ENCODE measurements at places on chromosomes 1 and 21.

- peak; percentile 53 for DNase-seq
Observed at GRCh38 chr1:215076322-215076721, 6.2 kb upstream of the KCNK2 start.

DNA sequence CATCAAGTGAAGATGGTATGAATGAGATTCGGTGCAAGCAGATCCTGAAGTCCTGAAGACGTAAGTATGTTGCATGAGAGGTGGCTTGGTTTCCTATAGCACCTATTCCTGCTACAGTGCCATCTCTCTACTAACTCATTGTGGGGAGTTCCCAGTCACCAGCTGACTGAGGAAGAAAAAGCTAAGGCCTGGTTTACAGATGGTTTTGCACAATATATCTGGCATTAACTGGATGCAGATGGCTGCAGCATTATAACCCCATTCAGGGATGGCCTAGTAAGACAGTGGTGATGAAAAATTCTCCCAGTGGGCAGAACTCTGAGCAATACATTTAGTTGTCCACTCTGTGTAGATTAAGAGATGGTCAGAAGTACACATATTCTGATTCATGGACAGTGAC lies 36.7 kb downstream of the RTCA start:
- DNase-seq: no peak

DNA sequence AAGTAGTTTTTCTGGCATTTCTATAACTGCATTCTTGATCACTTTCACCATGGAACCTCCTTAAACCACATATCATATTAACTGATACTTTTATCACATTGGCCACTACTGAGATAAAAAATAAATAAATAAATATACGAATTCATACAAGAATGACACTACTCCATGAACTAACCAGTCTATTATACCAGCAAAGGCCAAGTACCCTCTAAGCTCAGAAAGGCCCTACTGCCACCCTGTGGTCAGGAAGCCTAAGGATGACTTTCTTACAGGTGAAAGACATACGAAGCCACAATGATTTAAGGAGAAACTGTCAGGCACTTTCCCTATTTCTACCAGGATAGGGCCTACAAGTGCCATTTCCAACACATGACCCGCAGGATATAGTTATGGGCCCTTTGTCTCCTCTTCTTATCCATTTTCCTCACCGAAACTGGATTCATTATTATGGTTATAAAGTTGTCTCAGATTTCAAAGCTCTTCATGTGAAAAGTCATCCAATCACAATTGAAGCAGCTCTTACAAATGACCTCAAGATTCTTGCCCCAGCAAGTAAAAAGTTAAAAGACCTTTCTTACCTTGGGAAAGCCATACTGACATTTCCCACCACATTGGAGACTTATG lies 23.9 kb downstream of the DNAJC8 start:
- DNase-seq: peak; percentile 62

GRCh38 chr1:175885326-175885725 lies 141.9 kb upstream of the TNR start:
- no peak for DNase-seq

DNA sequence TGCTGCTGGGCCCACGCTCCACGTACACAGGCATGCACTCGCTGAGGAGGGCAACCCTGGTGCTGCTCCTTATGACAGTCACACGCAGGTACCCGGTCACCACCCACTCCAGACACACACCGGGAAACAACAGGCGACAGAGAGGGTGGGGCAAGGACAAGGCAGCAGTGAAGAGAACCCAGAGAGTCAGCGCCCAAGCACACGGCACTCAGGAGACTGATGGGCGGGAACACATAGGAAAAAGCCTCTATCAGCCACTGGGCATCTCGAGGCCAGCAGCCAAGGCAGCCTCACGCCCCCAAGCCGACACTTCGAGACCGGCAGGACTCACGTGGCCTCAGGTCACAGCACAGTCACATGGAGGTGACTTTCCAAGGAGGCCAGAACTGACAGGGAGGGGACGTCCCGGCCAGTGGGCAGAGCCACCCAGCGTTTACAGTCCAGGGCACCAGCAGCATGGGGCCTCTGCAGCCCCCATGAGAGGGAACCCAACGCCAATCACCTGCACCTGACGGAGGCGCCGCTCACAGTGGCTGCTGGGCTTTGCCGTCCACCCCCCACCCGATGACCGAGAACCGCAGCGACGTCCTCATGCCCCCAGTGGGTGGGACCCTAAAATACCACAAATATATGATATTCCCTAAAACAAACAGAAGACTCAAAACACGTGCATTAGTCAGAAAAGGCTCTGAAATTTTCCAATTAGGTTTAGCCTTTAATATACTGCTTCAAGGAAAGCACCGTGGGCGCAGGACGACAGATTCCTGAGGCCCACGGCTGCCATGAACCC lies 19.7 kb downstream of the PTTG1IP start:
- no peak for DNase-seq

GRCh38 chr1:28395181-28395580 lies 25.6 kb downstream of the PHACTR4 start:
- DNase-seq: no peak

GRCh38 chr1:55723001-55723400 lies 507.8 kb upstream of the USP24 start:
- no peak for DNase-seq

GRCh38 chr1:178664278-178664677 lies 60.8 kb upstream of the RALGPS2 start:
- no peak for DNase-seq

DNA sequence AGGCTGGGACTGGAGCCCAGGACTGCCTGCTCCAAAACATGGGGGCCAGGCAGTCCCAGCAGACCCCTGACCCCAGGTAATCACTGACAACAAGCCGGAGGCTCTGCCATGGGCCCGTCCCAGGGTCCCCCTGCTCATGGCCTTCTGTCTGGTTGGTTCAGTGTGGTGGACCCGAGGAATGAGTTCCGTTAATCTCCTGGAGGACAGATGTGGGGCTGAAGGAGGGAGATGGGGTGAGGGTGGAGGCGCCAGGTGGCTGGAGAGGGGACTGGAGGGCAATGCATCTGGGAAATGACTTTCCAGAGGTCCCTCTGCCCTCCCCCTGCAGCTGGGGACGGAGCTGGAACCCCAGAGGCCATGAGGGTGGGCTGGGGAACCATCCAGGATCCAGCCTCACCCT lies 103.2 kb downstream of the EBNA1BP2 start:
- DNase-seq: peak; percentile 74

- DNase-seq: no peak
Observed at GRCh38 chr1:242140836-242141235, 141.9 kb upstream of the MAP1LC3C start.

- DNase-seq: no peak
Observed at GRCh38 chr1:166865926-166866325, 10.1 kb downstream of the TADA1 start.

- DNase-seq: peak; percentile 89
Observed at GRCh38 chr1:211259638-211260126, 516 bp downstream of the RCOR3 start.

DNA sequence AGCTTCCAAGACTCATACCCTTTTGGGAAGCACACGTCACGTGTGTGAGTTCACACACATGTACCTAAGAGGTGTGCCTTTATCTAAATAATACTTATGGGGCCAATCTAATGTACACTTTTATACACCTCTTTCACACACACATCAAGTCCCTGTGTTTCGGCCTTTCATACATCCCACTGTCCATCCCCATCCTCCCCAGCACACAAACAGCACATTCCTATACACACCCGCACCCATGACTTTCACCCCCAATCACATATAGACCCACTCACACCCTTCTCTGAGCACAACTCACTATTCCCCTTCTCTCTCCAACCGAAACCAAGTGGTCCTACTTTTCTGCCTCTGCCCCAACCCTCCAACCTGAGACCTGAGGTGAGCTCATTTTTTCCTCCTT lies 3.5 kb downstream of the MEX3A start:
- no peak for DNase-seq
